SJSA1 (cell line): ENCODE measurements at places on chromosomes 5 and 9.

GRCh38 chr5:18380729-18381362 lies 746.6 kb downstream of the TAF11L14 start:
- no peak for DNase-seq

DNA sequence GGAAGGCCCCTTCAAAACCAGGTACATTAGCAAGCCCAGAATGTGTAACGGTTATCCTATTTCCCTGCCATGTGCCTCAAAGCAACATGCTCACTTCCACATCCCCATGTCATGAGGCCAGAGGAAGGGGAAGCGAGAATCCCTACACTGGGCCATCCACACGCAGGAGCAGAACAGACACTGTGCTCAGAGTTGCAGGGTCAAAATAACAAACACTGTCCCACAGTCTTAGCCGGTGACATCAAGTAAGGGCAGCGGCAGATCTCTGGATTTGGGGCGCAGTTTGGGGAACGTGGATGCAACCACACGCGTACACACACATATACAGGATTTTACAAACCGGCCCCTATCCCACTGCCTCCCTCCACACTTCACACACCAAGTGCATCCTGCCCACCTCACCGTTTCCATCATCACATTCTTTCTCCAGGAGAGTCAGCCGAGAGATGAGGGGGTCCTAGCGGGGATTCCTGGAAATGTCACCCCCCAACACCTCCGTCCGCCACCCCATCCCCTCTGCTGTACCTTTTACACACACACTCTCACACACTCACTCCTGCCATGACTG lies 776 bp downstream of the APBA1 start:
- no peak for DNase-seq

GRCh38 chr5:31361234-31361633 lies 167.7 kb downstream of the CDH6 start:
- DNase-seq, result no peak

- DNase-seq, result no peak
Observed at GRCh38 chr5:36939969-36940858, 63.6 kb downstream of the NIPBL start.

DNA sequence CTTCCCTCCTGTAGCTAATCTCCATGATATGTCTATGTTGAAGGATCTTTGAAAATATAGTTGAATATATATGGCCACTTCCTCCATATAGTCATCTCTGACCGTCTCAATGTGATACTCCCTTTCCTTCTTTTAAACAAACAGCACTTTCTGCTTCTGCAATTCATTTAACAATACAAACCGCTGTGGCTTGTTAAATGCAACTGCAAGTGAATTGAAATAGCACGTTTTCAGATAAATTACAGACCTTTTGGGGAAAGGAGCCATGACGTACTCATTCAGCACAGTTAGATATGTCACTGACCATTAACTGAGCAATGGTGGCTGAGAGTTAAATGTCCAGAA lies 82.5 kb downstream of the FBXO38 start:
- no peak for DNase-seq

GRCh38 chr5:120464627-120465435 lies 731 bp downstream of the PRR16 start:
- DNase-seq, result peak; percentile 69

GRCh38 chr9:5569409-5569808 lies 59.1 kb downstream of the PDCD1LG2 start:
- no peak for DNase-seq

DNA sequence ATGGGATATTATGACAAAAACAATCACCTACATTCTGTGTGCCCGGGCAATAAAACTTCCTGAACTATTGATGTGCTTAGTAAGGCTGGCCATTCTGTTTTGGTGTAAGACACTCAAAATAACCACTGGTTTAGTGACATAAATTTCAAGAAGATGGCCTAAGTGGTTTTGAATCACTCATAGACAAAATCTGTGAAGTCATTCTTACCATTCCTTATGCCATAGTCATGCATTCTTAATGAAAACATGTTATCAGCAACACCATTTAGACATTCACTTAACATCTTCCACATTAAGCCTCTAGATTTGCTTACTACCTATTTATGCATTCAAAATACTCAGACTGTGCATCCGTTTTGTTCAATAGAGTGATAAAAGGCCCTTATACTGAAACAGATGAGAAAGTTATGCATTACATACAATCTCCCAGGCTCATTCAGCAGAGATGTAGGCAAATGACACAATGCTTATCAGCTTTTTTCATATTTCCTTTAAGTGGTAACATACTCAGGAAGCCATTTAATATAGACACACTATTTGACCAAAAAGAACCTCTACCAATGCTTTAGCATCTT lies 848.8 kb upstream of the DMAC1 start:
- no peak for DNase-seq
